ENCODE measurements at places on chromosomes 5 and 9.

- DNase-seq = no peak
Measured at GRCh38 chr9:73151653-73152542, at the start of gene ANXA1. ANXA1 (plus strand) TSS chr9:73151865; CDS start chr9:73158536, 6,671 bp downstream.

GRCh38 chr9:100375658-100376057 is 22.9 kb upstream of the TEX10 start:
- no peak for DNase-seq

DNA sequence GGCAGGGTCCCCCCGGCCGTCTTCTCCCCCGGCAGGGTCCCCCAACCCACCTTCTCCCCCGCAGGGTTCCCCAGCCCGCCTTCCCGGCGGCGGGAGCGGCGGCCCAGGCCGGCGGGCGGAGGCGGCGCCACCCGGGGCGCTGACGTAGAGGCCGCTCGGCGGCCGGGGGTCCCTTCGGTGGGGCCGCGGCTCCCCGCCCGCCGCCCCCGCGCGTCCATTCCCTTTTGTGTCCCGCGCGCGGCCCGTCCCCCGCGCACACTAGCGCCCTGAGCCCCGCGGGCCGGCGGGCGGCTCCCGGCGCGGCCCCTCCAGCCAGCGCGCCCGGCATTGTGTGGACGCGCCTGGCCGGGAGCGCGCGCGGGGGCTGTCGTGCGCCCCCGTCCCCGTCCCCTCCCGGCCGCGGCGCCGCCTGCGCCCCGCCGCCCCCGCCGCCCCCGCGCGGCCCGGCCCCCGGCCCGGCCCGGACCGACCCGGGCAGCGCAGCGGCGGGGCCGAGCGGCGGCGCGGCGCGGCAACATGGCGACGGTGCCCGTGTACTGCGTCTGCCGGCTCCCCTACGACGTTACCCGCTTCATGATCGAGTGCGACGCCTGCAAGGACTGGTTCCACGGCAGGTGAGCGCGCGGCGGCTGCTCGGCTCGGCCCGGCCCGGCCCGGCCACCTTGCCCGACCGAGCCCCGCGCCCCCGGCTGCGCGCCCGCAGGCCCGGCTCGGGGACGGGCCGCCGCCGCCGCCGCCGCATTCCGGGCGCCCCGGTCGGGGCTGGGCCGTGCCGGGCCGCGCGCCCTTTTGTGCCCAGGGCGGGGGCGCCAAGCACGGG is at the start of gene PHF2:
PHF2 (plus strand) TSS at position 327 of the 820 bp plus-strand sequence; CDS start at position 517, 190 bp downstream.
- peak; percentile 21 for DNase-seq

DNA sequence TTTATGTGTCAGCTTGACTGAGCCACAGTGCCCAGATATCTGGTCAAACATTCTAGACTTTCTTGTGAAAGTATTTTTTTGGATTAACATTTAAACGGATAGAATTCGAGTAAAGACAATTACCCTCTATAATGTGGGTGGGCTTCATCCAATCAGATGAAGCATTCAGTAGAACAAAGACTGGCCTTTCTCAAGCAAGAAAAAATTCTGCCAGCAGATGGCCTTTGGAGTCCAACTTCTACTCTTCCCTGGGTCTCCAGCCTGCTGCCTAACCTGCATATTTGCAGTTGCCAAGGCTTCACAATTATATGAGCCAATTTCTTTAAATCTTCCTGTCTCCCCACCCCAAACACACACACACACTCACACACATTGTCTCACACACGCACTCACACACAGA is 86.4 kb downstream of the MED10 start:
- DNase-seq = peak; percentile 16

- DNase-seq = no peak
Measured at GRCh38 chr5:125275725-125276090, 529.3 kb upstream of the ZNF608 start.

- no peak for DNase-seq
Measured at GRCh38 chr9:129566563-129567266, 54.2 kb downstream of the C9orf50 start.

DNA sequence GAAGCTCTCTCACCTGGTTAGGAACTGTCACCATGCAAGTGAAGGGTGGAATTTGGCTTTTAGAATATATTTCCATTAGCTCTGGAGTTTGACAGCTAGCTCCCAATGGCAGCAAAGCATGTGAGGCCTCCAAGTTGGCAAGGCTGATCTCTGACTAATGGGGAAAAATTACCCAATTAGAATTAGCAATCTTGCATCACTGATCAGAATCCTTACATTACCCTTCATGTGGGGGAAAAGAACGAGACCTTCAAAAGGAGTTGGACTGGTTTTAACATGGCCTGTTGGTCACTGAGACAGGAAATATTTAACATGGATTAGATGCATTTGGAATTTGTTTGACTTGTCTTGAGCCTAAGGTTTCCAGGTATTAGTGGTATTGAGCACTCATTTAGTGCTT is 192.3 kb upstream of the GDNF start:
- no peak for DNase-seq
